Temporal lobe (tissue), 4 donors: ENCODE measurements at places on chromosomes 2 and 18. TPM values are rescaled to one million over a fixed set of nuclear protein-coding genes. Genes with fewer than 3 reads are reported as not detected.

NT5DC4 gene
- not detected for total RNA-seq

RAB27B gene
- 22.9 TPM for total RNA-seq

ACVR1C gene
- total RNA-seq: 4.2 TPM

LIMS3 gene
- total RNA-seq: 1.2 TPM

RGPD4 gene
- total RNA-seq: 0.25 TPM

PLCD4 gene
- 0.25 TPM for total RNA-seq

POMC gene
- 0.49 TPM for total RNA-seq

STK39 gene
- 28.3 TPM for total RNA-seq

VWC2L gene
- 3.2 TPM for total RNA-seq

DYNAP gene
- total RNA-seq: not detected

ANTXR1 gene
- total RNA-seq: 13.3 TPM

THSD7B gene
- 12.3 TPM for total RNA-seq

POTEC gene
- not detected for total RNA-seq

ADD2 gene
- total RNA-seq: 385 TPM

LGALSL gene
- total RNA-seq: 38.4 TPM

GALNT14 gene
- 10.1 TPM for total RNA-seq

KCNG2 gene
- total RNA-seq: 0.25 TPM

PDE1A gene
- 41.8 TPM for total RNA-seq

COL4A3 gene
- total RNA-seq: 0.49 TPM

RNF144A gene
- 36.9 TPM for total RNA-seq

KATNAL2 gene
- total RNA-seq: 3.4 TPM

REEP1 gene
- total RNA-seq: 125 TPM

KDM3A gene
- total RNA-seq: 46.5 TPM

SERPINB2 gene
- total RNA-seq: under 0.01 TPM

SP140 gene
- total RNA-seq: 0.49 TPM

MROH2A gene
- not detected for total RNA-seq

RGPD3 gene
- total RNA-seq: 0.98 TPM

PSTPIP2 gene
- 1.2 TPM for total RNA-seq

KHK gene
- total RNA-seq: 5.9 TPM

QPCT gene
- total RNA-seq: 9.6 TPM

CMPK2 gene
- 7.9 TPM for total RNA-seq

GPR35 gene
- 0.98 TPM for total RNA-seq

CETN1 gene
- total RNA-seq: not detected

CCDC178 gene
- total RNA-seq: 1.2 TPM

DPP10 gene
- total RNA-seq: 50.9 TPM

MERTK gene
- 3.7 TPM for total RNA-seq

AKAIN1 gene
- 2.5 TPM for total RNA-seq

TMEM237 gene
- 21.9 TPM for total RNA-seq

KIF3C gene
- total RNA-seq: 112 TPM

TRIM43 gene
- not detected for total RNA-seq
